ENCODE measurements at places on chromosomes 3 and 15.

DNA sequence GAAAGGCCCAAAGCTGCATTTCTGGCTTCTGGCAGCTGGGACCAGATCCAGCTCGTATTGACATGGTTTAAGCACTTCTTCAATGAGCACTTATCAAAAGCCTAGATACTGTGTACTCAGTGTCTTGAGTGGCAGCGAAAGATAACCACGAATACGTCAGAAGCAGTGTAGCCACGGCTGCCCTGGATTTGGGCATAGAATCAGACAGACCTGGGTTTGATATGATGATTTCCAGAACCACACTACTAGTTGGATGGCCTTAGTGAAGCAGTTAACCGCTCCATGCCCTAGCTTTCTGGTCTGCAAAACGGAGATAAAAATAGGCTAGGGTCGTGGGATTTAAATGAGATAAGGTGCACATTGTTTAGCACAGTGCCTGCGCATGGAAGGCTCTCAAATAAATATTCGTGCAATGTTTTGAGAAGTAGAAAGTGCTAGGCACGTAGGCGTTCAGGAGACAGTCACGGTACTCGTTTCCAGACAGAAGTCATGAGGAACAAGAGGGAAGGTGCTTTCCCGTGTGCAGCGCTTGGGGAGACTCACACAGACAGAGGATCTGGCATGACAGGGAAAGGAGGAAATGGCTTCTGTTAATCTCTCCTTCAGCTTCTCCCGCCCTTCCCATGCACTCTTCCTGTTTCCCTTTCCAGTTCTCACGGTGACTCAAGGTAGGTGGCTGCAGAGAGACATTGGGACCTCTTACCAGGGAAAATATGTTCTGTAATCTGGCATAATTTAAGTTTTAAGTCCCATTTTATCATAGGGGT, 70.3 kb downstream of the CCNL1 start:
- peak; percentile 30 for DNase-seq

DNA sequence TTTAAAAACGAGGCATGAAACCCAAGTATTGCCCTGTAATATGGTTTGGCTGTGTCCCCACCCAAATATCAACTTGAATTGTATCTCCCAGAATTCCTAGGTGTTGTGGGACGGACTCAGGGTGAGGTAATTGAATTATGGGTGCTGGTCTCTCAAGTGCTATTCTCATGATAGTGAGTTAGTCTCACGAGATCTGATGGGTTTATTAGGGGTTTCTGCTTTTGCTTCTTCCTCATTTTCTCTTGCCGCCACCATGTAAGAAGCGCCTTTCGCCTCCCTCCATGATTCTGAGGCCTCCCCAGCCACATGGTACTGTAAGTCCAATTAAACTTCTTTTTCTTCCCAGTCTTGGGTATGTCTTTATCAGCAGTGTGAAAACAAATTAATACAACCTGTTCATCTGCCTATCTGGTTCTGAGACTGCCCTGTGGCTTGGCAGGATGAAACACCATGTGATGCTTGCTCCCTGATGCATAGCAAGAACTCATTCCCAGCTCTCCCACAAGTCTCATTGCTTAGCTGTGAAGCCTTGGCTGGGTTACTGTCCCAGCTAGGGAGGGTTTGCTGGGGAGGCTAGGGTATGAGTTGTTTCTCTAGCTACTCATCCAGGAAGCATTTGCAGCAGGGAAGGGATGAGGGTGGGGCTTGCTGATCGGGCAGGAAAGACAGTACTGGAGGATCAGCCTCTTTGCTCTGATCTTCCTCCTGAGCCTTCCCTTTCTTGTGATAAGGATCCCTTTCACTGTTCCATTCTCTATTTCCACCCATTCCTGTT, 3.7 kb upstream of the SQOR start:
- no peak for DNase-seq

- peak; percentile 38 for DNase-seq
These were observed 477.4 kb upstream of the WNT5A start for GRCh38 chr3:55964491-55964985.

DNA sequence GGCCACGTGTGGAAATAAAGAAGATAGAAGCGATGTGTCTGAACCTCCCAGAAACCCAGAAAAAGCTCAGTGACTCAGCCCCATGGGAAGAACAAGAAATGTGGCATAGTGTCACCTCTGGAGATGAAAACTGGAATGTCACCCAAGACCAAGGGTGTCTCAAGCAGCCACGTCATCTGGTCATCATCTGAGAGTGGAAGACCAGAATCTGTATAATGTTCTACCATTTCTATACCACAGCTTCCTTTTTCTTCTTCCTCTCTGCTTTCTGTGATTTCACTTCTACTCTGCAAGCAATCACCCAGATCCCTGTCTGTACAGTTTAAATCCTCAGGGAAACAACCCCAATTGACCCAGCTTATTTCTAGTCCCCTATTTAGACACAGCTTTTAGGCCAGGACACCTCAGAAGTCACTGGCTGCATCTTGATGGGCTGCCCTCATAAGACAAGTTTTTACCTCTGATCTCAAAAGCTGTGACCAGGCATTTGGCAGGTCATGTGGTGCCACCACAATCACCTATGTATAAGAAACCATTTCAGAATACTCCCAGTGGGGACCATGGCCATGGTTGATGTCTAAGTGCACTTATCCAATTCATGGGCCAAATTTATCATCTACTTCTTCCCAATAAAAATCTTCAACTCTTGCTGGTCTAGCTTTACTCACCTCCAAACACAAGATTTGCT, 278.5 kb upstream of the UMPS start:
- DNase-seq: no peak

DNA sequence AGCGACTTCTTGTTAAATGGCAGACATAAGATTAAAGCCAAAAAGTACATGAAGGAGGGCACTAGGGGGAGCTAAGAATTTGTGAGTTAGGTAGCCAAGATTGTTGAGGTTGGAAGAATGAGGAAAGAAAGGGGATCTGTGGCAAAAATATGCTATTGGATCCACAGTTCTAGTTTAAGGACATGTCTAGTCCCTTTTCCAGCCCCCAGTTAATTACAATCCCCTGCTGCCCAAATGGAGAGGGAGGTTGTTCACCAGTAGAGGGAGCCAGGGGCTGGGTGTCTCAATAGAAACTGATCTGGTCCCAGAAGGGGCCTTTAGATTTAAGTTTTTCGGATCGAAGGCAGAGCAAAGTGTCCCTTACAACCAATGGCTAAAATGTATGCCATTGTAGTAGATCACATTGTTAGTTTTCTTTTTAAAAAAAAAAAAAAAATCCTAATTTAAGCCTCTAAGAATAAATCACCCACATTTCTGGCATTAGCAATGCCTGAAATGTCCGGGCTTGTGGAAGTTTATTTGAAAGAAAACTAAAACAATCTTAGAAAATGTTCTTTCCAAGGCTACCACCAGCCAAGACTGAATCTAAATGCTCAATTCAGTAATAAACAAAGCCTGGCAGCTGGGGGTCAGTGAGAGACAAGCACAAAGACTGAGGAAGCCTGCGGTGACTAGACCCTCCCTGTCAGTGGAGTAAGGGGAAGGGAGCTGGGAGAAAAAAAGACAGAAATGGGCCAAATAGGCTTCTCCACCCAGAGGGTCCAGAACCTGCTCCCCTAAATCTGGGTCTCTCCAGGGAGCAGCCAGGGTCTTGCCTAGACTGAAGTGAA, 7.1 kb downstream of the COL8A1 start:
- DNase-seq: peak; percentile 95

GRCh38 chr15:101578443-101578894, 73.7 kb downstream of the TM2D3 start:
- peak; percentile 18 for DNase-seq
